CD8-positive, alpha-beta memory T cell (primary cell): ENCODE measurements at places on chromosomes 5 and 9. TPM values are rescaled to one million over a fixed set of nuclear protein-coding genes. Genes with fewer than 3 reads are reported as not detected.

DNA sequence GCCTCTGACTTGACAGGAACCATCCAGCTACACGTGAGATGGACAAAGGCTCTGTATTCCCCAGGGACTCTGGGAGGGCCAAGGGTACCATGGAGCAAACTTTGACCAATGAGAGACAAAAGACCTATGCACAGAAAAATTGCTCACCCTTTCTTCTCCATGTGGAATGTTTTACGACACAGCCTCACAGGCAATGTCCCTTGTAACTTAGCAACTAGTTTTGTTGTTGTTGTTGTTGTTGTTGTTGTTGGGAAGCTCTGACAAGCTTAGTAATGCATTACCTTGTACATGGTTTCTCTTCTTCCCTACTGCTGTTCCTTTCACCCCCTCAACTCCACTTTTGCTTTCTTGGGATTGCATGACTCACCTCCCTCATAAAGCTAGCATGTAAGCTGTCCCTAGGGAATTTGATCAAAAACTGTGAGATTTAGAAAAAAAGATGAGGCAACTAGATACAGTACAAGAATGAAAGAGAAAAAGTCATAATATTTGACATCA lies 550.9 kb downstream of the RAB3C start:
- DNase-seq: no peak
- no peak overlapping the region for H3K27ac ChIP-seq
- H3K36me3 ChIP-seq: no peaks in the 10 kb centered on the region
- H3K4me3 ChIP-seq: no peak overlapping the region
- peaks cover 9% of the 10 kb centered on the region for H3K4me1 ChIP-seq

- no peak for DNase-seq
- no peaks in the 10 kb centered on the region for H3K27me3 ChIP-seq
- no peak overlapping the region for H3K4me3 ChIP-seq
- H3K4me1 ChIP-seq: no peaks in the 10 kb centered on the region
- no peak overlapping the region for H3K27ac ChIP-seq
- H3K36me3 ChIP-seq: no peaks in the 10 kb centered on the region
Observed at GRCh38 chr5:116506488-116506887, 68.1 kb downstream of the SEMA6A start.

- no peak for DNase-seq
- no peaks in the 10 kb centered on the region for H3K4me1 ChIP-seq
- H3K36me3 ChIP-seq: no peaks in the 10 kb centered on the region
- H3K27me3 ChIP-seq: no peaks in the 10 kb centered on the region
- no peak overlapping the region for H3K4me3 ChIP-seq
Observed at GRCh38 chr9:31084350-31084749, 1300.1 kb upstream of the ACO1 start.

DNA sequence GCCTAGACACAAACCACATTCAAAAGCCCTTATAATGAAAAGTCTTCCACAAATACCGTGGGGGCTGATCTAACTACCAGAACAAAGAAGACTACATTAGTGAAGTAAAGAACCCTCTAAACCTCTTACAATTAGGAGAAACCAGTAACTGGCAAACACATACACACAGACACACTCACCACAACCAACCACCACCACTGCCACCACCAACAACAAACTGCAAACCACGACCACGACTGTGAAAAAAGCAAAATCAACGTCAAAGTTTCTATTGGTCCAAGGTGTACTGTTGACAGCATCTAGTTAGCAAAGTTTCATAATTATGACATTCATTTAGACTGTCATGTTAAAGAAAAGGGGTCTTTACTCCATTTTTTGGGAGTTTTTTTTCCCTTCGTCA lies 2.7 kb downstream of the CDO1 start:
- peaks cover 34% of the 10 kb centered on the region for H3K27me3 ChIP-seq
- H3K4me1 ChIP-seq: no peaks in the 10 kb centered on the region
- no peaks in the 10 kb centered on the region for H3K36me3 ChIP-seq
- no peak overlapping the region for H3K4me3 ChIP-seq

GRCh38 chr5:169423580-169424278 lies 122.8 kb upstream of the SLIT3 start:
- DNase-seq: no peak
- no peaks in the 10 kb centered on the region for H3K36me3 ChIP-seq
- peaks cover 4% of the 10 kb centered on the region for H3K27me3 ChIP-seq
- no peak overlapping the region for H3K4me3 ChIP-seq

DNA sequence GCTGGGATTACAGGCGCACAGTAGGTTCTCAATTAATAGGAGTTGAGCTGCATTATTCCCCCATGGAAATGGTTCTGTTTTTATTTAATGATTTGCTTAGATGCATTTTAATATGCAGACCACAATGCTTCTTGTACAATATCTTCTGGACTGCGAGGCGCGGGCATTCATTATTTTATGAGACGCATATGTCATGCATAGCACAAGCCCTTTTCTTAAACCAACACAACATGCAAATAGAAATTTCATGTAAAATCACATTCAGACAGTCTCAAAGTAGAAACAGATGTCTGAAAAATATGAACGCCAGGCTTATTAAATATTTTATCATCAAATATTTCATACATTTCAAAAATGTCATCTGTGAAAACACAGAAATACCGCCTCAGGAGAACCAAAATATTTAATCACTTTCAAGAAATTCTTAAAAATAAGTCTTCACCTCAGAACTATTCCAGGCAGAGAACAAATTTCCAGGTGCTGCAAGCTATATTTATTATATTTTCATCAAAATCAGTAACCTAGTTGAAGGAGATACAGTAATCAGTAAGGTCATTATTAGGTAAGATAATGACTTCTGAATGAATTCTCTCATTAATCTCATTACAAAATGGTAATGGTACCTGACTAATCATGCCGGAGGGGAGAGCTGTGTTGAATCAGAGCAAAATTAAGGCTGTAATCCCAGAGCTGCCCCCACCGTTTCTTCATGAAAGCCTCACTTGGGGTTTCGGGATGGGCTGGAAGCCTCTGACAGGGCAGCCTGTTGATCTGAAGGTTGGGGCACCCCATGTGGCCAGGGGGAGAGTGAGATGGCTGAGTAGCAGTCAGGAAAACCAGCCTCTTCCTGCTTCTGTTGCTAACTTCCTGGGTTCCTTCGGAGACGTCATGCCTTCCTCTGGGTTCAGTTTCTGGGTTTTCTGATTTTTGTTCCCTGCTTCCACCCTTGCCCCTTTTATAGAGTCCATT lies 133.9 kb upstream of the ZNF618 start:
- no peak overlapping the region for H3K4me3 ChIP-seq
- no peaks in the 10 kb centered on the region for H3K36me3 ChIP-seq
- no peaks in the 10 kb centered on the region for H3K4me1 ChIP-seq
- H3K27me3 ChIP-seq: no peaks in the 10 kb centered on the region

GRCh38 chr5:149489605-149490037 lies 61.6 kb downstream of the CSNK1A1 start:
- H3K36me3 ChIP-seq: no peaks in the 10 kb centered on the region
- H3K27me3 ChIP-seq: no peaks in the 10 kb centered on the region
- no peak for DNase-seq
- H3K4me1 ChIP-seq: no peaks in the 10 kb centered on the region

DNA sequence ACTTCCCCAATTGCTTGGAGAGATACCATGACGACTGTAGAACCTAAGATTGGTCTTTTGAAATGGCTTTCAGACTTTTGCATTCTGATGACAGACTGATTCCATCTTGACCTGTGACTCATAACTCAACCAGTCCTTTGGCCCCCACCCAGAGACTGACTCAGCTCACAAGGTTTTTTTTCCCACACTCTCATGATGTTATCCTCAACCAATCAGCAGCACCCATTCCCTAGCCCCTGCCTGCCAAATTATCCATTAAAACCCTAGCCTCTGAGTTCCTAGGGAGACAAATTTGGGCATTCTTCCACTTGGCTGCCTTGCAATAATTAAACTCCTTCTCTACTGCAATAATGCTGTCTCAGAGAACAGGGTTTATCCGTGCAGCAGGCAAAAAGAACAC lies 1263.3 kb upstream of the CDH9 start:
- H3K4me1 ChIP-seq: no peaks in the 10 kb centered on the region
- H3K36me3 ChIP-seq: no peaks in the 10 kb centered on the region
- H3K4me3 ChIP-seq: no peak overlapping the region
- H3K27ac ChIP-seq: no peak overlapping the region
- DNase-seq: no peak
- H3K27me3 ChIP-seq: no peaks in the 10 kb centered on the region

DNA sequence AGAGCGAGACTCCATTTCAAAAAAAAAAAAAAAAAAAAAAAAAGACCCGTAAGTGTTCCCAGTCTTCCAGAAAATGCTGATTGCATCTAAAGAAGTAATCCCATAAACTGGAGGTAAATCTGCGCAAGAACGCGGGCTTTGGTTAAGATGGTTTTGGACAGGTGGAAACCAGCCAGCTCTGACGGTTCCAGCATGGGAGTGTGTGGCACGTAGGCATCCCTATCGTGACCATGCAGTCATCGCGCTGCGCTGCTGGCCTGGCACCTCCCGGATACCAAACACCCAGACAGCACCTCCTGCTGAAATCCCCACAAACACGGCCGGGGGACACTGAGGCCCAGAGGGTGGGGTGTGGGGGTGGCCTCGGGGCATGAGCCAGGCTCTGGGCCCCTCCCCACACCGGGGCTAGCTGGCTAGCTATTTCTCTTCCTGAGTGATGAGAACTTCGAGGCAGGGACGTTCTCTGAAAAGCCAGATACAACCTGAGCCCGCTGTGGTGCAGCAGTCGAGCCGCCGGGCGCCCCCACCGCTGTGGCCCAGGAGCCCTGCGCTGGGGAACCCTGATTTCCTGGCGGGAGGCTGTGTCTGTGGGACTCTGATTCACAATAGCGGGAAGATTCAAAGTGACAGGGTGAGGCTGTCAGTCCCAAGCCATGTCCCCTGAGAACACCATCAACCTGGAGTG lies 32.2 kb upstream of the NOTCH1 start:
- H3K27ac ChIP-seq: no peak overlapping the region
- H3K4me3 ChIP-seq: no peak overlapping the region
- DNase-seq: no peak
- H3K27me3 ChIP-seq: no peaks in the 10 kb centered on the region
- no peaks in the 10 kb centered on the region for H3K4me1 ChIP-seq

GRCh38 chr9:88725300-88726019 lies 190.5 kb downstream of the NXNL2 start:
- no peak overlapping the region for H3K4me3 ChIP-seq
- no peaks in the 10 kb centered on the region for H3K36me3 ChIP-seq
- DNase-seq: no peak
- no peak overlapping the region for H3K27ac ChIP-seq
- H3K4me1 ChIP-seq: no peaks in the 10 kb centered on the region

GRCh38 chr5:153809166-153809565 lies 229.5 kb downstream of the FAM114A2 start:
- no peak overlapping the region for H3K4me3 ChIP-seq
- no peak for DNase-seq
- no peak overlapping the region for H3K27ac ChIP-seq
- H3K27me3 ChIP-seq: no peaks in the 10 kb centered on the region

DNA sequence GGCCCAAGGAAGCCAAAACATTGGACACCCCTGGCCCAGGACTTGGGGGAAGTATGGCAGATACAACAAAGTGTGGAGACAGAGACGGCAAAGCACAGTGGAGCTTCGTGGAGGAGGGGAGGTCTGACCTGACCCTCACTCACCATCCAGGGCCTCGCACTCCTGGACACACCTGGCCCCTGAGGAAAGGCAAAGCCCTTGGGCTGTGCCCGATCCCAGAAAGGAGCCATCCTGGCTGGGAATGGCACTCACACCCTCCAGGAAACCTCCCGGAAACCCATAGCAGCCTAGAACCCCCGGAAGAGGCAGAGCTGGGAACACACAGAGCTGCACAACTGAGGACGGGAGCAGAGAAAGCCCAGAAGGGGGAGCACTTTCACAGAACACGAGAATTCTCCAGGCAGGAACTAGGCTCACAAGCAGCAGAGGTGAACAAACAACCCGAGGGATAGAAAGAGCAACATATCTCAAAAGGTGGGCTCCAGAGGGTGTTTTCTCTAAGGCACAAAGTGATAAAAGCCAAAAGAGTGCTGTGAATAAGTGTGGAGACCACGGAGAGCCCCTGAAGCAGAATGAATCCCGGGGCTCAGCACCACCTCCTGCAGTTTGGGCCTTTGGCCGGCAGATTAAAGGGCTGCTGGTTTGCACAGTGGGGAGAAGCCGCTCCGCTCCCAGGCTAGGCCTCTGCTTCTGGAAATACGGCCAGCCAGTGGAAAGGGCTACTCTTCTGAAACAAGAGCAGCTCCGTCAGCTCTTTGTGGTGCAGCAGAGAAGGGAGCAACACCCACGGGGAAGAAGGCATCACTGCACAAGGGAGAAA lies 108.2 kb downstream of the UBE2R2 start:
- H3K4me3 ChIP-seq: no peak overlapping the region
- no peaks in the 10 kb centered on the region for H3K4me1 ChIP-seq
- DNase-seq: no peak
- H3K36me3 ChIP-seq: peaks cover 44% of the 10 kb centered on the region
- H3K27ac ChIP-seq: no peak overlapping the region

DNA sequence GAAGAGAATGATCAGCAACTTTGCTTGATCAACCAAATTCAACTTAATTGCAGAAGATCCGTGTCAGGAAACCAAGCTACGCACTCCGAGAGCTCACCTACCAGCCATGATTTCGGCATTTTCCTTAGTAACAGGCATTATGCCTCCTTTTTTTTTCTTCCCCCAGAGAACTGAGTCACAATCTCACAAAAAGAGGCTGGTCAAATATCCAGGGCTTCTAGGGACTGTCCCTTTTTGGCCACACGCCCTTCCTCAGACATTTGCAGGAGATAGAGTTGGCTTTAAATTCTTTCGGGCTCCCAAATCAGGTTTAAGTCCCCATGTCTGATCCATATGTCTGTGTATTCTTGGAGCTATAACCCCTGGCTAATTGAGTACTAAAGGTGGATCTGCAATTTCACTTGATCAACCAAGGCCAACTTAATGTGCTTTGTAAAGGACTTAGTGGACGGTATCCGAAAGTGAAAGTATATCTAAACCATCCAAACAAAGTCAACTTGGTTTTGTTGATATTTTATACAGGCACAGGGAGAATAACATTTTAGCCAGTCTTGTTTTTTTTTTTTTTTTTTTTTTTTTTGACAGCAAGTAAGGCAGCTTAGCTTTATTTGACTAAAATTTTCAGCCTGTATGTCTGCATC lies 100.8 kb upstream of the TBCA start:
- DNase-seq: no peak
- H3K36me3 ChIP-seq: no peaks in the 10 kb centered on the region
- no peaks in the 10 kb centered on the region for H3K27me3 ChIP-seq
- H3K27ac ChIP-seq: no peak overlapping the region
- H3K4me1 ChIP-seq: no peaks in the 10 kb centered on the region

DNA sequence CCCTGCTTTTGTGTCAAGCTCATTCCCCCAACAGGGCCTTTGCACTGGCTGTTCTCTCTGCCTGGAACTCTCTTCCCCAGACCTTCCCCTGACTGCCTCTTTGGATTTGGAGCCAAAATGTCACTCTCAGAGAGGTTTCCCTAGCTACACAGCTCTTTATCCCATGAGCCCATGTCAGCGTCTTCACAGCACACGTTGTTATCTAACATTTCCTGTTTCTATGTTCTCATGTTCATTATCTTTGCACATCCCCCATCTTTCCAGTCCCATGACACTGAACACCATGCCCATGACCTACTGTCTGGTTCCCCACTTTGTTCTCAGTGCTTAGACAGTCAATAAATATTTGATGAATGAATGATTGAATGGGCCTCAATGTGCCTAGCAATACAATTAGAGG lies 26.3 kb upstream of the ARSI start:
- H3K27me3 ChIP-seq: no peaks in the 10 kb centered on the region
- H3K4me3 ChIP-seq: no peak overlapping the region
- H3K4me1 ChIP-seq: no peaks in the 10 kb centered on the region
- H3K27ac ChIP-seq: no peak overlapping the region

- H3K36me3 ChIP-seq: peaks cover 26% of the 10 kb centered on the region
- H3K4me1 ChIP-seq: peaks cover 24% of the 10 kb centered on the region
- no peak overlapping the region for H3K4me3 ChIP-seq
- no peak overlapping the region for H3K27ac ChIP-seq
- DNase-seq: no peak
Observed at GRCh38 chr9:129145841-129146292, 32.2 kb downstream of the IER5L start.

Gene FBXL7
- total RNA-seq: not detected

Gene SH3TC2
- total RNA-seq: not detected

Gene IQGAP2
- 51.4 TPM for total RNA-seq

Gene ADAMTS12
- not detected for total RNA-seq
